NCI-H524 (cell line): ENCODE measurements at places on chromosomes 1 and 21.
A peak's percentile ranks its signal among the peaks of the same experiment; 100 is the strongest.

DNA sequence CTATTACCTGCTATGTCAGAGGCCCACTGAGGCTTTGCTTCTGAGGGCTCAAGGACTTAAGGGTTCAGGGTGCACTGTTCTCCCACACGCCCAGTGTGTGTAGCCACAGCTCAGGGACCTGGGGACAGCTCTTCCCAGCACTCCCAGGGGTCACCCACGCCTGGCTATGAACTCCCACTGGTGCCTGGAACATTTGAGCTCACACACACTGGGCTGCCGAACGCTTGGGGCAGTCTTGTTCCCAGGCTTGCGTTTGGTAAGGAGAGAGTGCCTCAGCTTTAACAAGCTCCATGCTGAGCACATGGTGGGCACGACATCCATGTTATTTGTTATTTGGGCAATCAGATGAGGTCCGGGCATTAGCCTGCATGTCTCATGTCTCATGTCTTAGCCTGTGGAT, 37.6 kb downstream of the STUM start:
- DNase-seq: no peak

GRCh38 chr1:206947255-206947654, 989 bp upstream of the PIGR start:
- no peak for DNase-seq

- peak; percentile 90 for DNase-seq
Observed at GRCh38 chr1:182616130-182617013, 12.2 kb upstream of the RGS16 start.

- peak; percentile 73 for DNase-seq
Observed at GRCh38 chr1:222081859-222082258, 340.0 kb upstream of the DUSP10 start.

DNA sequence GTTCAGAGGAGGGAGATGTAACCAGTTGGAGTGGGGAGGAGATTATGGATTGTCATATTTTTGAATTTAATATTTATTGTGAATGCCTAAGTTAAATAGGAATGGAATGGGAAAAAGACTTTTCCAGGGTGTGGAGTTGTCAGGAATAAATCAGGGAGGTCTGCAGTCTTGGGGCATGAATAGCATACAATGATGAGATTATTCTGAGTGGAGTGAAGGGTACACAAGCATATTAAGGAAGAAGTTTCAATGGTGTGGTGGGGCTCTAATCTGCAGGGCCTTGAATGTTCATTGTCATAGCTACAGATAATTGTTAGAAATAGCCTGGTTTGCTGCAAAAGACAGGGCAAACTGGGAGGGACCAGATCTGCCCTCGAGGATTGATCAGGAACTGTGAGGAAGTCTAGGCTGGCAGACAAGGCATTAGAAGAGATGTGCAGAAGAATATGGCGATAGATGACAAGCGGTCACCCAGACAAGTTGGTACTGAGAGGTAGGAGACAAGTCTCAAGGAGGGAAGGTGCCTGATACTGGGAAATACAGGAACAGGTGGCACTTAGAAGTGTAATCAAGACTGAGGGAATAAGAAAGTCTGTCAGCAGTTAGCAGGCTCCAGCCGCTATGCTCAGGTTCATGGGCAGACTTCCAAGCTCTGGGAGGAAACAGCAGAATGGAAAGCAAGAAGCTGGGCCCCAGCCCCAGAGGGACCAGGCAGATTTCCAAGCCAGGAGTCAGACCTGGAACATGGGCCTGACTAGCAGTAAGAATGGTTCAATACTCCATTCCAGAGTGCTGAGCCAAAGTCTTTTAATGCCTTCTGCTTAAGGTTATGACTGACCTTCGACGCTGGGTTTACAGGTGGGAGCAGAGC, 20.9 kb upstream of the RGL1 start:
- DNase-seq: peak; percentile 75

GRCh38 chr1:15884477-15884876, 37.0 kb downstream of the SPEN start:
- DNase-seq: no peak

GRCh38 chr1:31529999-31530684, 46.2 kb upstream of the TINAGL1 start:
- DNase-seq: no peak

DNA sequence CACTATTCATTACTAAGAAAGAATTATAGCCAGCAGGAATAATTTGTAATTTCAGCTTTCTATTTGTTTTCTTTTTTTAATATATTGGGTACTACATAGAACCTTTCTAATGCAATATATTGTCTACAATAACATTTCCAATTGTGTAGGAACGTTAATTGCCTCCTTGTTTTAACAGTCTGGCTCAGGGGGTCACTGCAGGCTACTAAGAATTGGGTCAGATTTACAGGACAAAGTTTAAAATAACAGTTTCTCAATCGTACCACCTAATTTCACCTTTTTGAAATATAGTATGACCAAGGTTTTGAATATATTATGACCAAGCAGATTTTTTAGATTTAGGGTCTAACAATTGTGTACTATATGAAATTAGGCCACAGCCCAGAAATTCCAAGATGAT, 2.4 kb downstream of the CFH start:
- no peak for DNase-seq

DNA sequence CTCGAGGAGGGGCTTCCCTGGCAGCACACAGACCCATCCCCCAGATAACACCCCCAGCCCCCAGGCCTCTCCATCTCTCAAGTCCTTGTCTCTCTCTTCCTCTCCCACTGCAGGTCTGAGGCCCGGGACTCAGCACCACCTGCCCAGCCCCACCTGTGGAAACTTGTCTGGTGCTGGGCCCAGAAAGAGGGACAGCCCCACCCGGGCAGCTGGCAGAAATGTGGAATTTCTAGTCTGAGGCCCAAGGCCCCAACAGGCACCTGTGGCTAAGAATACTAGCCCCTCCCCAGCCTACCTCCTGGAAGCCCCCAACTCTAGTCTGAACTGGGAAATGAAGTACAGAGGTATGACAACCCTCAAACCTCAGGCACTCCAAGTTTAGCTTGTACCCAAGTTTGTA, 15.4 kb downstream of the TTC39A start:
- no peak for DNase-seq

GRCh38 chr1:93668951-93669350, 12.7 kb downstream of the BCAR3 start:
- DNase-seq: no peak

- DNase-seq: no peak
Observed at GRCh38 chr1:228772516-228773212, 37.4 kb downstream of the RHOU start.

GRCh38 chr1:191699343-191699742, 458.9 kb upstream of the RGS18 start:
- DNase-seq: no peak

DNA sequence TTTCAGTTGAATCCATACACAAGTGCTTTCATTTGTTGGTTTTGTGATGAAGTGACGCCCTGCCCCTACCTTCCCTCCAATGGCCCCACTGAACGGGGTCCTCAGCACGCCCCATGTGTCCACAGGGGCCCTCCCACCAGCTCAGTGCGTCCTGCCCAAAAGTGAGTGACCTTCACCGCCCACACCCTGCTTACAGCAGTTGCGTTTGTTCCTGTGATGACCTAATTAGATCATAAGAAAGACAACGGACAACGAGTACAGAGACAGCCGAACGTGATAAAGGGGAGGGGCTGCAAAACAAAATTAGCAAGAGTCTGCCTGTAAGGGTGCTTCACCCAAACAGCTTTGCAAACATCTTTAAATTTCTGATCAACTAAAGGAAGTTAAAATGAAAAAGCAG, 38.2 kb upstream of the RIPK4 start:
- DNase-seq: no peak

- DNase-seq: no peak
Observed at GRCh38 chr1:212746546-212746945, 45.0 kb downstream of the NSL1 start.

- DNase-seq: peak; percentile 85
Observed at GRCh38 chr1:61226791-61227567, 144.6 kb downstream of the NFIA start.

DNA sequence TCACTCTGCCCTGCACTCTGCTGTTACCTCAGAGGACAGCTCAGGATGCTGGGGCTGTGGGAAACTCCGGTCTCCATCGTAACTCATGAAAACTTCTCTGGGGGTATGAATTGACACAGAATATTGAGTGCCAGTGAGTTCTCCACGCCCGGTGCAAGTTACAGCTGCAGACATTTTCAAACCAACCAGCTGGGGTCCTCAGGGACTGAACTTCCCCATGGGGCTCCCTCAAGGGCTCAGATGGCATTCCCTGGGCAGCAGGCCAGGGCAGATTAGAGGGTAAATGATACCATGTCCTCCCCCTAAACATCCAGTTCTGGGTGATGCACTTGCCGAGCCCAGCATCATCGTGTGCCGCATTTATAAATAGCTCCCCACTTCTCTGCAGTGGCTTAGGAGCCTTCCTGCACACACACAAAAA, 27.8 kb upstream of the CCSAP start:
- peak; percentile 96 for DNase-seq

- no peak for DNase-seq
Observed at GRCh38 chr1:14372526-14372925, 226.0 kb upstream of the KAZN start.

DNA sequence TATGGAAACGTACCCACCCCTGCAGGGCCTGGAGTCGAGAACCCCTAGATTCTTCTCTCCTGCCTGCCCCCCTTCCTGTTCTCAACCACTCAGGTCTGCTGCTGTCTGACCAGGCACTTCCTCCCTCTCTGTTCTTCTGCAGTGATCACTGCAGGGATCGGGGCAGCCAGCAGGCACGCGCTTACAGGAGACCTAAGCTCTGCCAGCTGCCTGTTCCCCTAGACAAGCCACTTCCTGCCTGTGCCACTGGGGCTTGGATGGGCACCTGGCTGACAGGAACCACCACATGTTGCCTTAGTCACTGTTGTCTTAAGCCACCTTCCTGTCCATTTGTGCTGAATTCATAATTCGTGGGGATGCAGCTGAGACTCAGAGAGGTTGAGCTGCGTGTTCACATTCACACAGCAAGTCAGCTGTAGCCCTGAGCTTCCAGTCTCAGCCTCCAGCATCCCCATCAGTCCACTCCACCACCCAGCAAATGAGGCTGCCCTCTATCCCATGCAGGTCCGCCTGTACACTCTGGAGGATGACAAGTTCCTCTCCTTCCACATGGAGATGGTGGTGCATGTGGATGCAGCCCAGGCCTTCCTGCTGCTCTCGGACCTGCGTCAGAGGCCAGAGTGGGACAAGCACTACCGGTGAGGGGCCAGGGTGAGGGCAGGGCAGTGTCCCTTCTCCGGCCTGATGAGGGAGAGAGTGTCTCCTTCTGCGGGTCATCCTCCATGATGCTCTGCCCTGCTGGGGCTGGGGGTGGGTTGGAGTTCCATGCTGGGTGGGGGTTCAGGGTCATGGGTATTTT, 18.6 kb downstream of the FAM151A start:
- DNase-seq: peak; percentile 5

DNA sequence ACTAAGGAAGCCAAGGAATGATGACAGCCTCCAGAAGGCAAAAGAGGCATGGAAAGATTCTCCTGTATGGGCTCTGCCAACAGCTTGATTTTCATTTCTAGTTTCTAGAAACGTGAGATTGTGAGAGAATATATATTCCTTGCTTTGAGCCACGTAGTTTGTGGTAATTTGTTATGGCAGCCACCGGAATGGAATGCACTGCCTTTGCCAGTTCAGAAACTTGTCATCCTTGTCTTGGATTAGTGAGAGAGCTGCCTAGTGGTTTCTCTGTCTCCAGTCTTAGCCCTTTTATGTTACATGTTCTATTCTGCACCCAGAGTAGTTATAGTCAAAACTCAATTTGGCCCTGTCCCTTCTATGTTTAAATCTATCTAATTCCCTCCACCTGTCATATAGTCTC, 216.0 kb upstream of the PTGFR start:
- no peak for DNase-seq

- no peak for DNase-seq
Observed at GRCh38 chr1:69528376-69528775, 39.3 kb upstream of the LRRC7 start.

DNA sequence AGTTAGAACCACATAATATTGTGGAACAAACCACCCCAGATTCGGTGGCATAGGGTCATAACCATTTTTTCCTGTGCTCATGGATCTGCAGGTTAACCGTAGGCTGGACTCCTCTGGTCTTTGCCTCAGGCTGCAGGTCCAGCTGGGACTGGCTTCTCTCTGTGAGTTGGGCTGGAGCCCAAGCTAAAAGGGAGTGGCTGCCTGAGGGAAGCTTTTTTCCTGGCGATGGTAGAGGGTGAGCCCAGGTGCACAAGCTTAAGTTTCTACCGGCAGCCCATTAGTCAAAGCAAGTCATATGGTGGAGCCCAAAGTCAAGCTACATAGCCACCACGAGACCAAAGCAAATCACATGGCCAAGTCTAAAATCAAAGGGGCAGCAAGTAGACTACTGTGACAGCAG, 13.8 kb downstream of the EPHX4 start:
- DNase-seq: no peak

DNA sequence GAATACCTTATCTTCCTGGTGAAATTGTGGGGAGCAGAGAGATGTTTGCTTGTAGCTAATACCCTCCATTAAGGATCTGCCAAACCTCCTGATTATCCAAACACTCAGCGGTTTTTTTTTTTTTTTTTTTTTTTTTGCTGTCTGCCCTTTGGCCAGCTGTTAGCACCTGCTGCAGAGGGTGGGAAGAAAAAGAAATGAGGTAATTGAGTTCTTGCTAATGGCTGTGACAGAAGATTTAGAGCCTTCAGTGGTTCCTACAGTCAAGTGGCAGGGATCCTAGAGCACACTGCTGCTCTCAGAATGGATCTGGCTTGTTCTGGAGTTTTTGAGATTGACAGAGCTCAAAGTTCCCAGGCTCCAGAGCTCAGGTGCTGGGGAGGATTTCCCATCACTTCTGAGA, 342.5 kb downstream of the DISC1 start:
- peak; percentile 6 for DNase-seq

DNA sequence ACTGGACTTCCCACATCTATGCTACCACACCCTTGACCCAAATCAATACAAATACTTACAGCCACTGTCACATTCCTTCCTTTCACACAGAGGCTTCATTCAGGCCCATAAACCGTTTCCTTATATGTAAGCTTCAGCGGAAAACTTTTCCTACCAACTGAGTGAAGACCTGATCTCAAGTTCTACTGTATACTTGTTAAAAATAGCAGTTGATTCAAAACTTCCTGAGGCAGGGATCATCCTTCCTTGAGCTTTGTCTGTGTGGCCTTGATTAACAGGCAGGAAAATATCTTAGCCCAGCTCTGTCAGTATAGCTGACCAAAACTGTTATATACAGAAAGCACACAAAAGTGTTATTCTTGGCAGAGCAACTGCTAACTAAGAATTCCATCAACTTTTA, 42.7 kb downstream of the DENND2C start:
- DNase-seq: no peak

GRCh38 chr1:15064217-15064929, 89.2 kb upstream of the TMEM51 start:
- DNase-seq: no peak

- no peak for DNase-seq
Observed at GRCh38 chr21:46108827-46109312, 11.0 kb downstream of the COL6A2 start.

GRCh38 chr1:22685591-22686059, 25.0 kb upstream of the EPHB2 start:
- no peak for DNase-seq

GRCh38 chr1:200561856-200562214, 58.7 kb downstream of the KIF14 start:
- DNase-seq: no peak
